Stimulated activated CD8-positive, alpha-beta memory T cell treated with anti-CD3 and anti-CD28 coated beads, Interleukin-4, amount 100 ng/mL, for 1 hour (primary cell): ENCODE measurements at places on chromosomes 12 and 14.

- DNase-seq: no peak
Observed at GRCh38 chr14:67241411-67242167, at the start of gene PALS1. TSS of gene PALS1 (plus strand) at chr14:67241435. CDS start at chr14:67279171, 37,736 bp downstream.

GRCh38 chr12:52675301-52675701, 4.9 kb downstream of the KRT1 start:
- DNase-seq: no peak

DNA sequence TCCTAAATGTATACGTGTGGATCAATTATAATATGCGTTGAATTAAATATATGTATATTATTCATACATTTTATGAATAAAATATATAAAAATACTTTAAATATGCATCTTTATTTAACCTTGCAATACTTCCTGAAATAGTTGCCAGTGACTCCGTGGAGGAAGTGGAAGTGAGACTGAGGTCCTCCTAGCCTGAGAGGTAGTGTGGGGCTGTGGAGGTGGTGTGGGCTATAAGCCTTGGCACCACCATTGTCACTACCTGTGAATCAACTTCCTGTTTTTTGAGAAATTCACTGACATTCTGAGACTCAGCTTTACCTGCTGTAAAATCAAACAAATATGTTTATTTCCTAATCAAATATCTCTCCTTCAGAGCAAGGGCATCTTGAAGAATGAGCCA, 514.2 kb downstream of the VRK1 start:
- no peak for DNase-seq

- DNase-seq: no peak
Observed at GRCh38 chr12:94149119-94149780, 873 bp downstream of the PLXNC1 start.

DNA sequence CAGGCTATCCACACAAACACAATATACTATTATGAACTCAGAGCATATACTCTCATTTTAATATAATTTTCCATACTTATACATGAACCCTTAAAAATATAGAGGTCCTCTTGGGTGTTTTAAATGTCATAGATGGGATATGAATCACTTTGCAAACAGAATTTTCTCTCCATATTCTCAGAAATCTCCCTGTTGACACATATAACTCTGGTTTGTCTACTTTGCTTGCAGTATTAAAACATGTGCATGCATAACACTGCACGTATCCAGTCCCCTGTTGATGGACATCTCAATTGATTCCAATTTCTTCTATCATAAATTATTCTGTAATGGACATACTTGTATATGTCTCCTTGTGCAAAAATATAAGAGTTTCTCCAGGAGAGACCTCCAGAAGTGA, 417.5 kb upstream of the TBX3 start:
- DNase-seq: no peak

DNA sequence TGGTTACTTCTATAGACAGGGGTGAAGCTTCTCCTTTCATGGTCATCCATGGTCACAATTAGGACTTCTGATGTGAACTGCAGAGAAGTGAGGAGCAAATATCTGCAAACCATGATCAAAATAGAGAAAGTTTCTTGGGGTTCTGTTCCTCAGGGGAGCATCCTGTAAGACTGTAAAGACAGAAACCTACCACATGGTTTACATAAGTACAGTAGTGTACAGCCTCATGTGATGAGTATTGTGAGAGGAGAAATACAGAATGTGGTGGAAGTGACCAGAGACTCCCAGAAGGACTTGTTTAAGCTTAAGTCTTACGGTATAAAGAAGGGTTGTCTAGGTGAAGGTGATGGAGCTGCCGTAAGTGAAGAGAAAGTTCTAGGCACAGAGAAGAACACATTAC, 484.7 kb downstream of the LRIG3 start:
- DNase-seq: no peak

GRCh38 chr12:110821917-110822316, 24.9 kb upstream of the CCDC63 start:
- DNase-seq: no peak

DNA sequence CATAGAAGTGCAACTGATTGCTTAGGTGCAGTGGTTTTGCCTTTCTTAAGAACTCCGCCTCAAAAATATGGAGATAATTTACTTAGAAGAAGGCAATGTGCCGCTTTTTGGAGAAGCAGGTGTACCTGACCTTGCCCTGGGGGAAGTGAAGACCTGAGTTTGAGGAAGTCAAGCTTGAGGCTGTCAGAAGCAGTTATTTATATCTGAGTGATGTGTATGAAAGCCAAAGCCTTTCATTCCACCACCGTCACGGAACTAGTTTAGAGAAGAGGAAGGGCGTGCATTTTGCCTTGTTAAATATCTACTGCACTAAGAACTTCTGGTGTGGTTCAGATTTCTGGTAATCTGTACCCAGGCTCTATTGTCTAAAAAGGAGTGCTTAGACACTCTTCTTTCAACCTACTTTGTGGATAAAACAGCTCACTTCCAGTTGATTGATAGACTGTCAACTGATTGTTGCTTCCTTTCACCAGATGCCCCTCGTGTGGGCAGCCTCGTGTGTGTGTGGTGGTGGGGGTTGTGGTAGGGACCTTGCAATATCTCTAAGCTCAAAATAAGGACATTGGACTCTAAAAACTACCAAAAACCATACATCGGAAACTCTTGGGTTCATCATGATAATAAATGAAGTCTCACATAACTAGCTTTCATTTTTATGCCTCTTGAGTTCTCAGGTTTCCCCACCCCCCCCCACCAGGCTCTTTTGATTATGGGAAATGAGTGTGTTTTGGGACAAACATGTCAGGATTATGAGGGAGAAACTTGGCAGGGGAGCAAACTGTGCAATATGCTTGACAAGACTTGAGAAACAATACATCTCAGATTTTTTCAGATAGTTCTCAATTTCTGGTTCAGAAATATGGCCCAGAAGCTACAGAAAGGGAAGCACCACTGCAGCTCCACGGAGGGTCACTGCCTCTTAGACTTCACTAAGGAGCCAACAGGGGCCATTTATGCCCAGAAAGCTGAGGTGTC, 78.6 kb downstream of the ARF6 start:
- no peak for DNase-seq

GRCh38 chr12:131681257-131681620, 29.7 kb upstream of the SFSWAP start:
- DNase-seq: no peak

DNA sequence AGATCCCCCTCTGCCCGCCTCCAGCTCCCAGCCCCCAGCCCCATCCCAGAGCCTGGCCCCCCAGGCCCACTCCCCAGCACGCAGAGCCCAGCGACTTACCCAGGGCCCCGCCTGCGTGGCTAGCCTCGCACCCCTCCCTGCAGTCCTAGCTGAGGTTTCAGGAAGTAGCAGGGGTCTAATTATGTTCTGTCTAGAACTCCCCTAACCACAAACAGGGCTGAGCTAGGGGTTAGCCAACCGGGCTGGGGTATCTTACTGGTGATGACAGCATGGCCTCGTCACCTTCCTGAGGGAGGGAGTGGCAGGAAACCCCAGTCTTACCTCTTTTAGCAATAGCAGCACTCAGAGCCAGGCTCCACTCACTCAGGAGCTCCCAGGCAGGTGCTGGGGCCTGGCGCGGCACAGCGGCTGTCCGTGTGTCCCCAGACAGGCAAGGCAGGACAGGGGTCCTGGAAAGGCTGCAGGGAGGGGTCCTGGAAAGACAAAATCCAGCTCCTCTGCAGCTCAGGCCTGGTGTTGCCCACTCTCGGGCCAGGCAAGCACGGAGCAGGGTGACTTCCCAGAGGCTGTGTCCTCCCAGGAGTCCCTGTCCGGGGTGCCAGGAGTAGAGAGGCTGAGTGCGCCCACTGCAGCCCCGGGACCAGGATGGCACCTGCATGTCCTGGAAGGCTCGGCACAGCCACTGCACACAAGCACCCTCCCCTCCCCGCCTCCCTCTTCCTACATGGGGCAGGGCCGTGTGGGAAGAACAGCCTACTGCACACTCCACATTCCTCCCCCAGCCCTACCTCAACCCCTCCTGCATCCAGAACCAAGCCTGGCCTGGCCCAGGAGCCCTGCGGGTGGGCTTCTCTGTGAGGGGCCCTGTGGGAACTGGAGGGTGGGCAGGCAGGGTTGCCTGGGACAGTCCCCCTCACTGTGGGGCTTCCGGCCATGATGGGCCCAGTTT, at the start of gene GPR132:
TSS of gene GPR132 (minus strand) at position 151 of the 949 bp plus-strand sequence. CDS start 10,010 bp downstream, outside the sequence.
- peak; percentile 79 for DNase-seq
